ENCODE measurements at places on chromosomes 11 and 22. TPM values are rescaled to one million over a fixed set of nuclear protein-coding genes. Genes with fewer than 3 reads are reported as not detected.

- no peak for DNase-seq
- H3K4me3 ChIP-seq = no peak overlapping the region
- no peaks in the 10 kb centered on the region for H3K36me3 ChIP-seq
- no peaks in the 10 kb centered on the region for H3K27me3 ChIP-seq
- no peak overlapping the region for H3K27ac ChIP-seq
- H3K4me1 ChIP-seq = peaks cover 14% of the 10 kb centered on the region
These were observed 10.2 kb downstream of the PACS1 start for GRCh38 chr11:66080055-66080817.

DNA sequence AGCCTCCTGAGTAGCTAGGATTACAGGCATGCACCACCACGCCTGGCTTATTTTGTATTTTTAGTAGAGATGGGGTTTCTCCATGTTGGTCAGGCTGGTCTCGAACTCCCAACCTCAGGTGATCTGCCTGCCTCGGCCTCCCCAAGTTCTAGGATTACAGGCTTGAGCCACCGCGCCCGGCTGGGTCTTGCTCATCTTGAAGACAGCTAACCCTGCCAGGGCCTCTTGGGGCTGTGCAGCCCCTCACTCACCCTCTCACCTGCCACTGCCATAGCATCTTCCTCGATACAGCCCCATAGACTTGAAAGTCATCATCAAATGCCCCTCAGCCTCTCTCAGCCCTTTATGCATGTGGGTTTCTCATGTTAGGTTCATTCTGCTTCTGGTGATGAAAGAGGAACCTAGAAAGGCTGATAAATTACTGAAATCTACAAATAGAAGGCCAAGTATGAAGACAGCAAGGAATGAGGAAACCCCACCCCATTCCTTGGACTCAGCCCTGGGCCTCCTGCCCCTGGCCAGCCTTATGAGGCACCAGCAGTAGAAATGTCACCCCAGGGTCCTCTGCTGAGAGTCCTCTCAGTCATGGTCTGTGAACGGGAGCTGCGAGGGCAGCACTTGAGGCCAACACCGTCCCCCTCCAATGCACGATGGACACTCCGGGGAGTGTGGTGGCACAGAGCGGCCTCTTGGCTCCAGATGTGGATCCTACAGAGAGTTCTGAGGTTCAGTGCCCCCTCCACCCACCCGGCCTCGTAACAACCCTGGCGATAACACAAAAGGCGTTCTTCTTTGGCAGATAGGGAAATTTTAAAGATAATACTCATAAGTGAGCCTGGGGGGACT lies 24.8 kb downstream of the SCGB1A1 start:
- peaks cover 7% of the 10 kb centered on the region for H3K27me3 ChIP-seq
- no peak for DNase-seq
- no peak overlapping the region for H3K4me3 ChIP-seq
- H3K36me3 ChIP-seq = no peaks in the 10 kb centered on the region
- no peak overlapping the region for H3K27ac ChIP-seq

- no peak for DNase-seq
- no peaks in the 10 kb centered on the region for H3K36me3 ChIP-seq
- peak overlapping the region; percentile 86 for H3K4me3 ChIP-seq
- no peaks in the 10 kb centered on the region for H3K4me1 ChIP-seq
- H3K27ac ChIP-seq = no peak overlapping the region
These were observed 1.0 kb downstream of the RIC3 start for GRCh38 chr11:8167796-8168195.

DNA sequence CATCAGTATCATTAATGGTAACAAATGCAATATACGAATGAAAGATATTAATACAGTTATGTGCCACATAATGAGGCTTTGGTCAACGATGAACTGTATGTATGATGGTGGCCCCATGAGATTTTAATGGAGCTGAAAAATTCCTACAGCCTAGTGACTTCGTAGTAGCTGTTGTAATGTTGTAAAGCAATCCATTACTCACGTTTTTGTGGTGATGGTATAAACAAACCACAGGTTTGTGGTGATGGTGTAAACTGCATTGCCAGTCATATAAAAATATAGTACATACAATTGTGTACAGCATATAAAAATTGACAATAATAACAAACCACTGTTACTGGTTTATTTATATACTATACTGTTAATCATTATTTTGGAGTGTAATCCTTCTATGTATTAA lies 27.4 kb upstream of the GRIA4 start:
- H3K36me3 ChIP-seq = no peaks in the 10 kb centered on the region
- no peak for DNase-seq
- H3K4me3 ChIP-seq = no peak overlapping the region
- H3K4me1 ChIP-seq = no peaks in the 10 kb centered on the region
- H3K27ac ChIP-seq = no peak overlapping the region

DNA sequence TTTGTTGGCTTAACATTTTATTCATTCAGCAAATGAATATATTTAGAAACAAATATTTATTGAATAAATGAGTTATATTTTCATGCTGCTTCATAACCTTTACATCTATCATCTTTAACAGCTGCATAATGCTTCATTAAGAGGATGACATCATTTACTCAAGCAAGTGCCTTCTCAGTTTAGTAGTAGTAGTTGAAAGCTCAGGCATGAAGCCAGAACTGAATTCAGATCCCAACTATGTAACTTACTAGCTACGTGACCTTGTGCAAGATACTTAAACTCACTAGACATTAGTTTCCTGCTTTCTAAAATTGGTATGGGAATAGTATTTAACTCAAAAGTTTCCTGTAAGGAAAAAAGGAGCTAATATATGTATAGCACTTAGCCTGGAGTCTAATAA lies 90.3 kb downstream of the TMPRSS5 start:
- peaks cover 9% of the 10 kb centered on the region for H3K4me1 ChIP-seq
- no peak overlapping the region for H3K27ac ChIP-seq
- H3K4me3 ChIP-seq = no peak overlapping the region
- H3K36me3 ChIP-seq = no peaks in the 10 kb centered on the region
- no peak for DNase-seq

DNA sequence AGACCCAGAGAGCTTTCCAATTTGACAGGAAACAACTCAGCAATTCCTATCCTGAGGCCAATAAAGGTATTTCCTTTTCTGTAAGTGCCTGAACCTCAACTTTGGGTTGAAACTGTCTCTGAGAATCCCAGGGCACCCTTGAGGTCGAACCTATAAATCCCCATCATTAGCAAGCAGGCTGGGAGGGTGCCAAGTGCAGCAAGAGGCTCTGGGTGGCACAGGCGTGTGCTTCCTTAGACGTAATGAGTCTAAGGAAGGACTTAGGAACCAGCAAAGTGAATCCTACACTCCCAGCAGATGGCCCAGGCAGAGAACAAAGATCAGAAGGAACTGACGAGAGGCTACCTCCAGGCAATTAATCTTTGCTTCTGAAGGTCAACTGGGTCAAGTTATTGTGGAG lies 234.3 kb upstream of the NARS2 start:
- H3K36me3 ChIP-seq = no peaks in the 10 kb centered on the region
- H3K27me3 ChIP-seq = no peaks in the 10 kb centered on the region
- H3K4me3 ChIP-seq = no peak overlapping the region

- DNase-seq = no peak
- peak overlapping the region; percentile 52 for H3K27ac ChIP-seq
- H3K4me1 ChIP-seq = peaks cover 22% of the 10 kb centered on the region
- H3K27me3 ChIP-seq = peaks cover 5% of the 10 kb centered on the region
- peak overlapping the region; percentile 86 for H3K4me3 ChIP-seq
These were observed 1.4 kb downstream of the CTTN start for GRCh38 chr11:70399681-70400112.

- H3K36me3 ChIP-seq = peaks cover 5% of the 10 kb centered on the region
- DNase-seq = no peak
- no peak overlapping the region for H3K27ac ChIP-seq
These were observed 59.8 kb upstream of the CD82 start for GRCh38 chr11:44505581-44506054.

RHOD gene
- total RNA-seq = not detected

TTC12 gene
- total RNA-seq = 9.2 TPM

MS4A6E gene
- total RNA-seq = not detected

GRCh38 chr11:10066441-10066840 lies 227.6 kb downstream of the SBF2 start:
- no peaks in the 10 kb centered on the region for H3K4me1 ChIP-seq
- H3K36me3 ChIP-seq = peaks cover 4% of the 10 kb centered on the region
- H3K27me3 ChIP-seq = no peaks in the 10 kb centered on the region
- H3K4me3 ChIP-seq = no peak overlapping the region

CRYBA4 gene
- not detected for total RNA-seq

DNA sequence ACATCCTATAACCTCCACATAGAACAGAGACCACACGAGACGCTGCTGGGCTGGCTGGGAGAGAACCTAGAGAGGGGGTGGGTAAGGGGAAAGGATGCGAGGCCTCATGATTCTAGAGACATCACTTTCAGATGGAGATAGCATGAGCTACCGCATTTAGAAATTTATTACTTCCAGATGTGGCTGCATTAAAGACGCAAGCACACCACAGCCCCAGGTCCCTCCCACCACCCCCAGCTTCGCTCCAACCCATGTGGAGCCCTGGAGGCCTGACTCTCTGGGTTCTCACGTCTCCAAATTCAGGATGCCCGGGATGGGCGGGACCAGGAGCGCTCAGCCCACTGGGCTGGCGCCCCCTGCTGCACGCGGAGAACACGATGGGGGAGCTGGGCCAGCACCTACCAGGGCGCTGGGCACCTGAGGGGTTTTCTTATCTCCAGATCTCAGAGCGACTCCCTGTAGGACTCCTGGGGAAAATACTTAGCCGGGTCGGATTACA lies 13.6 kb downstream of the MRPL21 start:
- H3K36me3 ChIP-seq = no peaks in the 10 kb centered on the region
- H3K27ac ChIP-seq = peak overlapping the region; percentile 24

DNA sequence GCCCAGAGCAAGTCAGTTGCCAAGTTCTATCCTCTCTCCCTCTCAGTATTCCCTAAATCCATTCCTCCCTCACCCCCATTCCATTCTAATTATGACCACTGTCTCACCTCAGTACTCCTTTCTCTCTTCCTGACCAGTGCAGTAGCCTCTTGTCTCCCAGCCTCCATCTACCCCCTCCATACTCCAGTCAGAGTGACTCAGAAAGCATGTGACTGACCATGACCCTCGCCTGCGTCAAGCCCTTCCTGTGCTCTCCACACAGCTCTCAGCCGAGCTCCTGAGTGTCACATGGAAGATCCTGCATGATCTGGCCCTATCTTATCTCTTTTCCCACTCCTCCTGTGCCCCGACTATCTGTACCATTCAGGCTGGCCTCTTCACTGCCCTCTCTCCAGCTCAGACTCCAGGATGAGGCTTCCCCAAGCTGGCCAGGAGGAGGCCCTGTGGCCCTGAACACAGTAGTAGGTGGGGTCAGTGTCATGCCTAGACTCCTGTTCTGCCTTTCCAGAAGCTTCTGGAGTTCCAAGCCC lies 42.6 kb downstream of the NEU3 start:
- no peak overlapping the region for H3K4me3 ChIP-seq
- H3K36me3 ChIP-seq = no peaks in the 10 kb centered on the region
- no peaks in the 10 kb centered on the region for H3K27me3 ChIP-seq
- no peaks in the 10 kb centered on the region for H3K4me1 ChIP-seq
- no peak overlapping the region for H3K27ac ChIP-seq

DNA sequence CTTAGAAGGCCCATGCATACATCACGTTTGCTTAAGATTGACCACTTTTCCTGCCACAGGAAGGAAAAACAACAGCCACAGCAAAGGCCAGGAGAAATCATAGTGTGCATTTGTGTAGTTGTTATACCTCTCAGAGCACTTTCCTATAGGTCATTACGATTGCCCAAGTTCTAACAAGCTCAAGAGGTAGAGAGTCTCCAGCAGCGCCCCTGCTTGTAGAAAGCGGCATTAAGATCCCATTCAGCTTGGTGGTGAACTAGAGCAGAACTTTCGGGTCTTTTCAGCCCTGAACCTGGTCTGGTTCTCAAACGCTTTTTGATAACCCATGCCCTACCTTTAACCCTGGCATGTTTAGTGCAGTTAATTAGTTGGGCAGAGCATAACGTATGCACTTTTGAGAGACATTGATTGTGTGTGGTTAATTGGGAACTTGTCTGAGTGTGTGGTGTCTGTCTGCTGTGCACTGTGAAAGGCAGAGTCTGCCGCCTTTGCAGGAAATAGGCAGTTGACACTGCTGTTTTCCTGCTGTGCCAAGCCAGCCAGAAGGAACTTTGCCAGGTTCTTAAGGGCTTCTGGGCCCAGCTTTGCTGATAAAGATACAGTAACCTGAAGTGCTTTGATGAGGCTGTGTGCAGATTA lies 109.9 kb upstream of the CLMP start:
- no peak overlapping the region for H3K27ac ChIP-seq
- no peak overlapping the region for H3K4me3 ChIP-seq
- H3K36me3 ChIP-seq = no peaks in the 10 kb centered on the region
- DNase-seq = no peak

- H3K27me3 ChIP-seq = no peaks in the 10 kb centered on the region
- no peak for DNase-seq
- no peak overlapping the region for H3K4me3 ChIP-seq
- H3K27ac ChIP-seq = no peak overlapping the region
- H3K4me1 ChIP-seq = no peaks in the 10 kb centered on the region
- peaks cover 4% of the 10 kb centered on the region for H3K36me3 ChIP-seq
These were observed 61.1 kb upstream of the SLC35C1 start for GRCh38 chr11:45743556-45744468.

DNA sequence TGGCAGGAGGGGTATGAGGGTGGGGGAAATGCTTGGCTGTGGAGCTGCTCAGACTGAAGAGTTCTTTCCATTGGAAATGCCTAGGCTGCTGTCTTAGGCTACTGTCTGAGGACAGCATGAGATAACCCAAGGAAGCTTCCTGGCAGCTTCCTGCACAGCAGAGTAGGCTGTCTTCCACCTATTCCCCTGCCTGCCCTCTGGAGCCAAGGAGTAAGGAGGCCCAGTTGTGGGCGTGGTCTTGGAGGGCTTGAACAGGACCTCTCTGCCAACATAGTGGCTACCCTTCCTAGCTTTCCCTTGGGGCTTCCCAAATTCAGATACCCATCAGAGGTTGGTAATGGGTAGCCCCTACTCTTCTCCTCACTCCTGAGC lies 25.9 kb downstream of the PHLDB1 start:
- H3K4me1 ChIP-seq = peaks cover 5% of the 10 kb centered on the region
- DNase-seq = no peak
- peaks cover 11% of the 10 kb centered on the region for H3K27me3 ChIP-seq
- no peak overlapping the region for H3K27ac ChIP-seq

GRCh38 chr22:42613872-42614301 lies 796 bp downstream of the POLDIP3 start:
- H3K4me3 ChIP-seq = peak overlapping the region; percentile 95
- peaks cover 15% of the 10 kb centered on the region for H3K4me1 ChIP-seq
- peaks cover 21% of the 10 kb centered on the region for H3K27me3 ChIP-seq
- DNase-seq = no peak

- peaks cover 4% of the 10 kb centered on the region for H3K4me1 ChIP-seq
- no peaks in the 10 kb centered on the region for H3K27me3 ChIP-seq
- no peaks in the 10 kb centered on the region for H3K36me3 ChIP-seq
- no peak overlapping the region for H3K27ac ChIP-seq
- DNase-seq = no peak
- H3K4me3 ChIP-seq = no peak overlapping the region
These were observed 8.6 kb downstream of the CCDC34 start for GRCh38 chr11:27354359-27354965.

ATF4 gene
- 509 TPM for total RNA-seq

- DNase-seq = no peak
- no peak overlapping the region for H3K27ac ChIP-seq
- H3K27me3 ChIP-seq = peaks cover 3% of the 10 kb centered on the region
- no peak overlapping the region for H3K4me3 ChIP-seq
These were observed 10.4 kb upstream of the CDC42BPG start for GRCh38 chr11:64854534-64855502.

GRCh38 chr11:104041792-104042191 lies 5.4 kb downstream of the DDI1 start:
- no peak for DNase-seq
- H3K36me3 ChIP-seq = no peaks in the 10 kb centered on the region
- H3K27ac ChIP-seq = no peak overlapping the region
- no peak overlapping the region for H3K4me3 ChIP-seq
- peaks cover 3% of the 10 kb centered on the region for H3K4me1 ChIP-seq
- H3K27me3 ChIP-seq = peaks cover 4% of the 10 kb centered on the region
